ENCODE measurements at places on chromosomes 12 and 14. TPM values are rescaled to one million over a fixed set of nuclear protein-coding genes. Genes with fewer than 3 reads are reported as not detected.

ADCY4 gene
- total RNA-seq: 42.7 TPM

METTL3 gene
- 47.8 TPM for total RNA-seq

LRTM2 gene
- not detected for total RNA-seq

CCDC196 gene
- total RNA-seq: not detected

ABHD12B gene
- total RNA-seq: not detected

ERP27 gene
- total RNA-seq: 16.2 TPM

ANKRD33 gene
- not detected for total RNA-seq

TMEM233 gene
- 0.47 TPM for total RNA-seq

NKX2-1 gene
- total RNA-seq: 180 TPM

ANHX gene
- total RNA-seq: not detected

ESR2 gene
- 0.30 TPM for total RNA-seq

GALNT16 gene
- total RNA-seq: 3.5 TPM

PLBD1 gene
- 106 TPM for total RNA-seq

PRKCH gene
- 60.9 TPM for total RNA-seq

CCDC198 gene
- total RNA-seq: not detected

SPTB gene
- total RNA-seq: 2.5 TPM

OTX2 gene
- total RNA-seq: not detected

P2RX2 gene
- total RNA-seq: 0.56 TPM

MBD6 gene
- total RNA-seq: 93.1 TPM

C12orf60 gene
- total RNA-seq: 0.77 TPM

MANSC4 gene
- not detected for total RNA-seq

IRAK3 gene
- 50.7 TPM for total RNA-seq

ALX1 gene
- not detected for total RNA-seq

ZDHHC22 gene
- not detected for total RNA-seq

MIPOL1 gene
- total RNA-seq: 12.1 TPM

SARNP gene
- total RNA-seq: 40.1 TPM

SPSB2 gene
- total RNA-seq: 25.5 TPM

AMN gene
- 13.7 TPM for total RNA-seq

IL22 gene
- total RNA-seq: not detected

FZD10 gene
- total RNA-seq: 1.9 TPM

RAD9B gene
- total RNA-seq: 1.1 TPM

PKP2 gene
- 3.0 TPM for total RNA-seq

ALKBH1 gene
- 12.5 TPM for total RNA-seq

NGB gene
- total RNA-seq: not detected

ST8SIA1 gene
- total RNA-seq: 9.1 TPM

FAM90A1 gene
- total RNA-seq: 0.47 TPM

FOXN4 gene
- not detected for total RNA-seq

OR4E2 gene
- not detected for total RNA-seq

VPS33A gene
- 16.2 TPM for total RNA-seq

GSG1 gene
- total RNA-seq: not detected

RNASE7 gene
- not detected for total RNA-seq

REP15 gene
- 5.1 TPM for total RNA-seq

ENDOU gene
- total RNA-seq: not detected

SMIM41 gene
- total RNA-seq: 4.3 TPM

VTI1B gene
- 108 TPM for total RNA-seq

MLEC gene
- total RNA-seq: 98.1 TPM

RTN1 gene
- 18.2 TPM for total RNA-seq

TSPAN19 gene
- total RNA-seq: 6.6 TPM

HCAR3 gene
- total RNA-seq: 6.9 TPM

WSCD2 gene
- 0.89 TPM for total RNA-seq

RFX4 gene
- not detected for total RNA-seq

ARHGAP9 gene
- total RNA-seq: 54.2 TPM

BICD1 gene
- 11.0 TPM for total RNA-seq

KCNH3 gene
- 2.3 TPM for total RNA-seq

RDH5 gene
- total RNA-seq: 11.1 TPM

KERA gene
- not detected for total RNA-seq

KRT6A gene
- total RNA-seq: 0.74 TPM

SPIC gene
- not detected for total RNA-seq

SERPINA10 gene
- total RNA-seq: not detected

SLC10A1 gene
- total RNA-seq: not detected

Measured in lower lobe of right lung (tissue), 2 donors.